ENCODE measurements at places on chromosomes 12 and 14.

- DNase-seq: no peak
Observed at GRCh38 chr14:36207500-36207899, 31.0 kb upstream of the PTCSC3 start.

DNA sequence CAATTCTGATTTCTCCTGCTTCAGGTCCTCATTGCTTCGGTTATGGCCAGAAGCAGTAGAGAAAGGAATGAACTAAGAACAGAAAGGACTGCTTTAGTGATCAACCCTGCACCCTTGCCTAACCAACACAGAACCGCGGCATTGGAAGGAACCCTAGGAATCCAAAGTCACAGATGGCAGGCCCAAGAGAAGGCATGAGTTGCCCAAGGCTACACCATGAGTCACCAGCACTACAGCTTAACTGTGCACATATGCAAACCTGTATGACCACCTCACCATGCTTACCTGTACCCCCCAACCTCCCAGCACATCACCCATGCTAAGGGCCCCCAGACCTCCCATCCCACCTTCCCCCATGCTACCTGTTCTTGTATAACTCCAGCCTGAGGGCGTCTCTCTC, 25.9 kb upstream of the BLTP3B start:
- DNase-seq: no peak

DNA sequence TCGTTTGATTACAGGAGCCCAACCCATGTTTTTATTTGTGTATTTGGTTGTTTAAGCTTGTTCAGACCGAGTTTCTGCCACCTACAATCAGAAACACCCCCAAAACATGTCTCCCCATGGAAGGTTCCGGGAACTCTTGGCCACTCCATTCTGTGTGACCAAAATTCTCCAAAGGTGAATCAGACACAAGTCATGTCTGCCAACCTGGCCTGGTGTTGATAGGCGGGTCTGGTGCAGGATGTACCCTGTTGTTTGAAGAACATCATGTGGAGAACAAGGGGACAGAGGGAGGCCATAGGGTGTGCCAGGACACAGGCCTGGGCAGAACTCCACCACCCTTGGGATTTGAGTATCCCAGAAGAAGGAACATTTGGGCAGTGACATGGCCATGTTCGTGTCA, 147.1 kb upstream of the MYL2 start:
- peak; percentile 96 for DNase-seq

DNA sequence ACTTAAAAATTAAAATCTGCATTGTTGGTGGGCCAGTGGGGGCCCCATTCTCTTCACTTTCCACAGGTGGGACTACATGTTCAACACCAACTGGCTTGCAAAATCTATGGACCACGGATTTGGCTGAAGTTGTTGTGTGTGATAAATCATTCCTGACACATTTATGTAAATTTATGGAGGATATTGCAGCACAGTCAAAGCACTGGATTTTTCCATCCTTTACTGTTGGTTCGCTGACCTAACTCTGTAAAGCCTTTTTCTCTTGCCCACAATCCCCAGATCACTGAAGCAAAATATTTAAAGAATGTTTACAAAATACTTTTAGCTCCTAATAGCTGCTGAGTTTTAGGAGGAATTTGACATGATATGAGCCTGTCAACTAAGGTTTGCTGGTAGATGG, 219.7 kb upstream of the PRICKLE1 start:
- no peak for DNase-seq

- DNase-seq: no peak
Observed at GRCh38 chr12:131818821-131819585, 9.2 kb upstream of the MMP17 start.

DNA sequence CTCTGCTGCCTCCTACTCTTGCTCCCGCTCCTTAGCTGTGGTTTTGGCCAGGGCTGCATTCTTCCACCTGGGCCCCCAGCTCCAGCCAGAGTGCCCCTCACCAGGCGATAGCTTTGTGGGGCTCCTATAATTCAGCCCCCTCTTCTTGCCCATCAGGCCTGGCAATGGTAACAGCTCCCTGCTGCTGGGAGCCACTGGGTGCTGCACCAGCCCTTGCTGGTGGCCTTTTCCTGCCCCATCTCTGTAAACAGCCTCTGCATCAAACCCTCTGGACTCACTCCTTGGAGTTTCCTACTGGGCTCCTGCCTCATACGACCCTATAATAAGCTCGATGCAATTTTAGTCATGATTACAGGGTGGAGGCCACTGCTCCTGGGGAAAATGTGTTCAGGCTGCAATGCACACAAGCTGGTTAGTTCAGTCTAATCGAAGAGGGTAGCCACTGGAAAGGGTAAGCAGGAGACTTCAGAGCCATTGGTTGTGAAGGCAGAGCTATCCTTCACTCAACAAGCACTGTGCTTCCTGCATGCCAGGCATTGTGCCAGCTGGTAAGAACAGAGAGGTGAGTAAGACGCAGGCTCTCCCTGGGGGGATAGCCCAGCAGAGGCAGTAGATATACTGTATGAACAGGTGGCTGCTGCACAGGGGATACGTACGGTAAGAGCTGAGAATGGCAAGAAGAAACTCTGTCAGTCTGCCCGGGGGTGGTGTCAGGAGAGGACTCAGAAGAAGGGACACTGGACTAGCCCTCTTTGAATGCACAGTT, 24.7 kb downstream of the CLMN start:
- DNase-seq: no peak

- DNase-seq: no peak
Observed at GRCh38 chr14:31080056-31080455, 53.9 kb upstream of the STRN3 start.

DNA sequence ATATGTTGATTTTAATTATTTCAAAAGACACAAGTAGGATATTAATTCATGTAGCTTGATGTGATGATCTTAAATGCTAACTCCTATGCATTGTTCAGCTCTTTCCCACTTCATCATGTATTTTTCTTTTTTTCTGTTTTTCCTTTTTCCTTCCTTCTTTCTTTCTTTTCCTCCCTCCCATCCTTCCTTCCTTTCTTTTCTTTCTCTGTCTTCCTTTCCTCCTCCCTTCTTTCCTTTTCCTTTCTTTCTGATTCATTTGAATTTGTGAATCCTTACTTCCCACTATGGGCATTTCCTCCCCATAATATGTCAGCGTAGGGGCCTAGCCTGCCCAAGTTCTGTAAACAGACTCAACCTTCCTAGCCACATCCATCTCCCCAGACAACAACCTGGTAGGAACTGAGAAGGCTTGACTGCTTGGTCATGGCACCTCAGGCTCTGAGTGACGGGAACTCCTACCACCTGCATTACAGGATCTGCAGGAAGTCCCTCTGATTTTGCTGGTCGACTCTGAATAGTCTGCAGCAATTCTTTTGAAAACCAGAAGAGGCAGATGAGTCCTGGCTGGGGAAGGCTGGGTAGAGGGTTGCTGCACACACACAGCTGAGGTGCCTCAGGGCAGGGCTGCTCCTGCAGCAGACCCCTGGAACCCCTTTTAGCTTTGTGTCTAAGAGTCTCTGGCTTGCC, 33.4 kb upstream of the BHLHE41 start:
- no peak for DNase-seq

DNA sequence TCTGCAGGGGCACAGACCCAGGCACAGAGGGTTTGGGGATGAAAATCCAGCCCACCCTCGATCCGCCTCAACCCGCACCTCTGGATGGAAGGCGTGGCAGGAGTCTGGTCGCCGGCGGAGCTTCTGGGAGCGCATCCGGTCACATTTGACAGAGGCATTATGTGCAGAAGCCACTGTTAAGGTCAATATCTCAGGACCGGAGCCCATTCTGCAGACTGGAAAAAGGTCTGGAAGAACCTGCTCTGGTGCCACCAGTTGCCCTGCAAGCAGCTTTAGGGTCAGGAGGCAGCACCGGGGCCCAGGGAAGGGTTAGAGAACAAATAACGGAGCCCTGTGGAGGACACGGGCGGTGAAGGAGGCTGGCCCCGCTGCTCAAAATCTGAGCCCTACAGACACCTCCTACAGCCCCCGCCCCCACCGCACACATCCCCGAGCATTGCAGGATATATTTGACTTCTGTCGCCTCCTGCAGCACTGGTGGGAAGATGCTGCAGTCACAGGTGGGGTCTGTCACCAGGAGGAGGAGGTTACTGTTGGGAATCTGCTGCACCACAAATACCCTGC, 25.1 kb upstream of the LRTM2 start:
- no peak for DNase-seq

DNA sequence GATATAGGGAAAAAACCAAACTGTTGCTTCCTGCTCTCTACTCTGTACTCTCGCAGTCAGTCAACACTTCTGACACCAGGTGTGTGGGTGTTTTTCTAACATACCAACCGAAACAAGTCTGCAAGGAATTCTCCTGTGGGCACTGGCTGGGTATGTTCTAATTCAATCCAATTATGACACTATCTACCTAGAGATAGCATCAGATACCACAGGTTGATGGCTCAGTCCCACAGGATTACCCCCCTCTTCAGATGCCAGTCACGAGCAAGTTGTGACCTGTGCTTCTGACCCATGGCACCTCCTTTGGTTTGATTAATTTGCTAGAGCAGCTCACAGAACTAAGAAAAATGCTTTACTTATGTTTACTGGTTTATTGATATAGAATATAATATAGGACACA, 78.3 kb downstream of the DYRK2 start:
- DNase-seq: no peak

DNA sequence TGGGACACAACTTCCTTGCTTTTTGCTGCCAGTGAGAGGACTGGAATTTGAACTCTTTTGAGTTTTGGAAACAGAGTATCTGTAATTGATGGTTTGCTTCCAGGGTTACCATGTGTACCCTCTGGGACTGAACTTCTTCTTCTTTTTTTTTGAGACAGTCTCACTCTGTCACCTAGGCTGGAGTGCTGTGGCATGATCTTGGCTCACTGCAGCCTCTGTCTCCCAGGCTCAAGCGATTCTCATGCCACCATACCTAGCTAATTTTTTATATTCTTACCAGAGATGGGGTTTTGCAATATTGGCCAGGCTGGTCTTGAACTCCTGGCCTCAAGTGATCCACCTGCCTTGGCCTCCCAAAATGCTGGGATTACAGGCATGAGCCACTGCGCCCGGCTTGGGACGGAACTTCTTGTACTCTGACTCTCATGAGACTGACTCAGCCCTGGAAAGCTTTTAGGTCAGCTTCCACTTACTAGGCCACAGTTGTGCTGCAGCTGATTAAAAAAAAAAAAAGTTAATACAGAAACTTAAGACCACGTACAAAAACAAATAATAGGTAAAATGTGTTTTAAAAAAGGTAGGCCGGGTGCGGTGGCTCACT, 15.8 kb downstream of the SEL1L start:
- no peak for DNase-seq

DNA sequence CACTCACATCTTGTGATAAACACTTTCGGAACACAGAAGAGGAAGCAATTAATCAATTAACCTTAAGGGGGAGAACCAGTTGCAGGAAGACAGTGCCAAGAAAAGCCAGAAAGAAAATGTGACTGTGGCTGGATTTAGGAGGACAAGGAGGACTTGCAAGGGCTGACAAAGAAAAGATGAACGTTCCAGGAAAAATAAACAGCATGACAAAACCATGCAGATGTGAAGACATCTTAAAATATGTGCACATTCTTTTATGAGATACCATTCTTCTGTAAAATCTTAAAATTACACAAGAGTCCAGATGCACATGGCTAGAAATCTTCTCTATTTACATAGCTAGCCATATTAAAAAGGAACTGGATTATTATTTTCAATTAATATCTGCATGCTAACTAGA, 33.4 kb downstream of the KITLG start:
- DNase-seq: no peak

DNA sequence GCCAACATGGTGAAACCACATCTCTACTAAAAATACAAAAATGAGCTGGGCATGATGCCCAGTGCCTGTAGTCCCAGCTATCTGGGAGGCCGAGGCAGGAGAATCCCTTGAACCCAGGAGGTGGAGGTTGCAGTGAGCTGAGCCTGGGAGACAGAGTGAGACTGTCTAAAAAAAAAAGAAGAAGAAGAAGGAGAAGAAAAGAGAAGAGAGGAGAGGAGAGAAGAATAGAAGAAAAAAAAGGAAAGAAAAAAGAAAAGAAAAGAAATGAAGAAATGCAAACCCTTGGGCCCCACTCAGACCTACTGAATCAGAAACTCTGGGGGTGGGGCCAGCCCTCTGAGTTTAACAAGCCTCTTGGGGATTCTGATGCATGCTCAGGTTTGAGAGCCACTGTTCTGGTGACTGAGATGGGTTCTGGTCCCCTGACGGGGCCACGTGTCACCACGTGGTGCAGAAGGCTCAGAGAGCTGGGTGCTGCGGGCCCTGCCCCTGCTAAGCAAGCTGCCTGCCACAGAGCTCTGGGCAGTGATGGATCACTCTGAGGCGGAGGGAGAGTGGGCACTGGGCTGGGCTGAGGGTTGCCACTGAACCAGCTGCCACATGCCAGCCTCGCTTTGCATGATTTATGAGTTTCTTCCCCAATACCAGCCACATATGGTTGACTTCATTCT, 37.5 kb downstream of the ERH start:
- no peak for DNase-seq

DNA sequence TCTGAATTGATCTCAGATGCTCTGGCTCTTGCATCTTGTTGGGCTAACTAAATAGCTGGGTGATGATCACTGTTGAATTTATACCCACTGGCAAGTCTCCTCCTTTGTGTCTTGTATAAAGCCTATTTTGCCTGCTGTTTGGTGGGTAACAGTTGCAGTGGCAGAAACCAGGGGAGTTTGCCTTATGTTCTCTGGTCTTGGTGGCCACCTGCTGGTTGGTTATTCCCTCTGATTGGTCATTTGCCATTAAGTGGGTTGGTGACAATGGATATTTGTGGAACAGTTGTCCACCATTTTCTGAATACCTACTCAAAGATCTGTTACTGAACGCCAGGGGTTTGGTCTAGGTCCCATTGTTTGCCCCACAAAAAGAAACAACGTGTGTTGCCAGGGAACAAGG, 52.1 kb downstream of the AVPR1A start:
- DNase-seq: no peak

DNA sequence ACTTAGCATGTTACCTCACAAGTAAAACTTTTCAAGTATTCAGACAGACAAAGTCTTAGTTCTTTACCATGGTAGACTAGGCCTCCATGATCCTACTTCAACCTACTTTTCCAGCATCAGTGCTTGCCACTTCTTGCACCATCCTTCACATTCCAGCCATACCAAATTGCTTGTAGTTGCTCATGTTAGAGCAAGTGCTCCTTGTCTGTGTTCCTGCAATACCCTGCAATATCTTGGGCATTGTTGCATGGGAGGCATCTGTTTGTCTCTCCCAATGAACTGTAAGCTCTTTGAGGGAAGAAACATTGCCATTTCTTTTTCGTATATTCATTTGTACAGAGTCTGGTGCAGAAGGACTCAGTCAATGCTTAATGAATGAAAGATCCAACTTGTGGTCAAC, 78.0 kb downstream of the SRGAP1 start:
- no peak for DNase-seq

DNA sequence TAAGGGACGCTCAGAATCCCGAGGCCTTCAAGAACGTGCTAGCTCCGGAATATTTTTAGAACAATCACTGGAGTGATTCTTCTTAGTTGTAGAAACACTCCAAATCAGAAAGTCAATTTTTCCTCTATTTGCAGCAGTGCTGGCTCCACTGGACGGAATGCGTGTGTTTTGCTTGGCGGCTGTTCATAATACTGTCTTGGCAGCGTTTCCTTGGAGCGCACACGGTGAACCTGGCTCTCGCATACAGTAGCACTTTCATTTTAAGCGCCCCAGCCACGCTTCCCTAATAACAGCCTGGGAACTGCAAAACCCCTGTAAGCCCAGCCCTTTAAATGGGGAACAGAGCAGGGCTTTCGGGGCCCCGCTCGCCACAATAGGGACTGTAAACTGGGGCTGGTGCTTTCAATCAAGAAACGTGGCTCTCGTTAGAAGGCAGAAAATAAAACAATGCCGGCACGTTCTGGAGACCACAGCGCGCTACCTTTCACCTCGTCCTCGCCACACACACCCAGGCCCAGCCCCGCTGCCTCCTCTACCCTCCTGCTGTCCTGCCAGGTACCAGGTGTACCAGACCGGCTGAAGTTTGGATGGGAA, 79.9 kb downstream of the BCL11B start:
- peak; percentile 68 for DNase-seq

- no peak for DNase-seq
Observed at GRCh38 chr14:37411079-37411735, 183.8 kb downstream of the FOXA1 start.
